CD8-positive, alpha-beta memory T cell (primary cell): ENCODE measurements at places on chromosomes 16 and 17.

DNA sequence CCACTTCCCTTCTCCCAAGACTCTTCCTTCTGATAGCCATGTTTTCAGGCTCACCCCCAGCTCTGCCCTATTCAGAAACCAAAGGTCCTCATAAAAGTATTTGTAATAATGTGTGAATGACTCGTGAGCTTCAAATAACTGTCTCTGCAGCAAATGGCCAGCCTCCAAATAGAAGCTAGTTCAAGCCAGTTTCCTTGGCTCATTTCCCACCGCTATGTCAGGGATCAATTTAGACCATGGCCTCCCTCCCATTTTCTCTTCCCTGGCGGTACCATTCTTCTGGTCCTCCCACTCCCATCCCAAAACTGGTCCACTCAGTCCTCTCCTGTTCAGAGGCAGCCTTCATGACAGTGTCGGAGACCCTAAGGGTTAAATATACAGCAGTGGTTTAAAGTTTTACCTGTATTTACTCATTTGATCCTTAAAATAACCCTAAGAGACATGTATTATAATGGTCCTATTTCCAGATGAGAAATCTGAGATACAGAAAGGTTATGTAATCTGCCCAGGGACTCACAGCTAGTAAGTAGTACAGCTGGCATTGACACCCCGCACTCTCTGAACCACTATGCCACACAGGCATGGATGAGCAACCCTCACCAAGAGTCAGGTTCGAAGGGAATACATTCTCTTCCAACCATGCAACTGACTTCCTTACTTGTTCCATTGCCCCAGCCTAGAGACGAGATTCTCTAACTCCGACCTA, 42.9 kb downstream of the GAS7 start:
- no peak for DNase-seq

GRCh38 chr16:74580833-74581232, 26.1 kb downstream of the GLG1 start:
- no peak for DNase-seq

DNA sequence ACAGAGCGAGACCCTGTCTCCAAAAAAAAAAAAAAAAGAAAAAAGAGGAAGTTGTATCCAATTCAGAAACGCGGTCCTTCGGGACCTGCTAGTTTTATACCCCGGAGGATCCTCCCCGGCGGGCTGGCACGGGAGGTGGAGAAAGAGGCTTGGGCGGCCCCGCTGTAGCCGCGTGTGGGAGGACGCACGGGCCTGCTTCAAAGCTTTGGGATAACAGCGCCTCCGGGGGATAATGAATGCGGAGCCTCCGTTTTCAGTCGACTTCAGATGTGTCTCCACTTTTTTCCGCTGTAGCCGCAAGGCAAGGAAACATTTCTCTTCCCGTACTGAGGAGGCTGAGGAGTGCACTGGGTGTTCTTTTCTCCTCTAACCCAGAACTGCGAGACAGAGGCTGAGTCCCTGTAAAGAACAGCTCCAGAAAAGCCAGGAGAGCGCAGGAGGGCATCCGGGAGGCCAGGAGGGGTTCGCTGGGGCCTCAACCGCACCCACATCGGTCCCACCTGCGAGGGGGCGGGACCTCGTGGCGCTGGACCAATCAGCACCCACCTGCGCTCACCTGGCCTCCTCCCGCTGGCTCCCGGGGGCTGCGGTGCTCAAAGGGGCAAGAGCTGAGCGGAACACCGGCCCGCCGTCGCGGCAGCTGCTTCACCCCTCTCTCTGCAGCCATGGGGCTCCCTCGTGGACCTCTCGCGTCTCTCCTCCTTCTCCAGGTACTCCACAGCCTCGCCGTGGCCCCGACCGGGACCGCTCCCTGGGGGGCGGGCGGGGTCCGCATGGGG, at the start of gene CDH3:
Gene CDH3, plus strand, starts transcription at position 596 of the 779 bp plus-strand sequence. Its CDS starts 70 bp downstream, at position 666.
- peak; percentile 13 for DNase-seq

DNA sequence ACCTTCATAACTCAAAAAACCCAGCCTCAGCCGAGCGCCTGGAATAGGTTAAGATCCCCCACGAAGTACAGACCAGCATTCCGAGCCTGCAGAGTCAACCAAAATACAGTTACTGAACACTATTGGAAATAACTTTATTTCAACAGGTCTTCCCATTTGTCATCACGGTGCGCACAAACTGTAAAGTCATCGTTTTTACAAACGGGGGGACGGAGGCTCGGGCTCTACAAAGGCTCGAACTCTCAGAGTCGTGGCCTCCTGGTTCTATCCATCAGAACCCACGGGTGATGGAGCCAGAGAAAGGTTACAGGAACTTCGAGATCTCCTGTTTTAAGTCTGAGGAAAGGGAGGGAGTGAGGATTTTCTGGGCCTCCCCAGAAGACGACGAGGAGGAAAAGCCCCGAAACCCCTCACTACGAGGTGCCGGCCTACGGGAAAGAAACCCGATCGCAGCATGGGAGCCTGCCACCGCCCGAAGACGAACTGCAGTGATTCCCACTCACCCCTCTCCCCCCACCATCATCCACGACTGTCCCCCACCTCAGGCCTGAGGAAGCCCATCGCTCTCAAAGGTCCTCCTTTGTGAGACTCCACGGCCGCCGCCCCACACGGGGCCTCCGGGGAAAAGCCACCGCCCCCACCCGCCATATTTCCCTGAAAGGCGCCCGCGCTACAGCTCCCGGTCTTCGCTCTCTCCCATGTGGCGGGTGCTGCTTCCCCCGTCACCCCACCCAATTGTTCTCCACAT, 917 bp downstream of the YWHAE start:
- no peak for DNase-seq

DNA sequence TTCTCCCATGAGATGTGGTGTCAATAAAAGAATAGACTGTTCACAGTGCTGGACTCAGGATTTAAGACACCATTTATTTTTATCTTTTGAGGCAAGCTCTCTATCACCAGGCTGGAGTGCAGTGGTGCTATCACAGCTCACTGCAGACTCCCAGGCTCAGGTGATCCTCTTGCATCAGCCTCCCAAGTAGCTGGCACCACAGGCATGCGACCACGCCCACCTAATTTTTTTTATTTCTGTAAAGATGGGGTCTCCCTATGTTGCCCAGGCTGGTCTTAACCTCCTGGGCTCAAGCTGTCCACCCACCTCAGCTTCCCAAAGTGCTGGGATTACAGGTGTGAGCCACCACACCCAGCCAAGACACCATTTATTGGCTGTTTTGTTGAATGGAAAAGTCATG, 18.6 kb upstream of the DRG2 start:
- DNase-seq: no peak

GRCh38 chr17:9095390-9095789, 74.1 kb downstream of the NTN1 start:
- DNase-seq: no peak

DNA sequence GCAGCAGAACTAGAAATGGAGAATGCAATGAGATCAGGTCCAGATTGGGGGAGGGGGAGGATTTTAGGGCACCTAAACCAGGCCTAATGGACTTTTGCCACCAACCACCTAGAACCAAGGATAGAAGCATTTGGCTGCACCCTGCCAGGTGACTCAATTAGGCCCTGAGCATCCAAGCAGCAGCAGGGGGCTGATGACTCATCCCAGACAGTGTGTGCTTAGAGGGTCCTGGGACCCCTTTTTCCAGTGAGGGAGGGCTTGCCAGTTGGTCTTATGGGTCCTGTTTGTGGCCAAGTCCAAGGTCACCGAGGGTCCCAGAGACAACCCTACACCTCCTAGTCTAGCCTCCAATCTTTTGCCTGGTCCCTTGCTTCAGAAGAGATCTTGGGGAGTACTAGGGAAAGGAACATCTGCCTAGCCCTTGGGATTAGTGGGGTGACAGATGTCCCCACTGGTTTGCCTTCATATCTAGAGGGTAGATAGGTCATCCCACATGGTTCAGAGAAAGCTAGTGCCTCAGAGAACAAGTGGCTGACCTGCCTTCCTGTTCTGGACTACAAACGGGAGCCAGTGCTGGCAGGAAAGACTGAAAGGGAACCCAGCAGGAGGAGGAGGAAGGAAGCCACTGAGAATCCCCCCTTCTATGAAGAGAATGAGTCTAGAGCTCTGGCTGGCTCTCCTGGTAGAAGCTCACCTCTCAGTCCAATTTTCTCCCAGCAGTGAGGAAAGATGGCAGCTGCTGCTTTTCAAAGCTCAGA, 1.6 kb upstream of the TBKBP1 start:
- no peak for DNase-seq

GRCh38 chr17:39400547-39401411, 647 bp downstream of the FBXL20 start:
- peak; percentile 1 for DNase-seq

- DNase-seq: no peak
Measured at GRCh38 chr16:25488435-25488834, 203.3 kb upstream of the HS3ST4 start.
